ENCODE measurements at places on chromosomes 2 and 18. TPM values are rescaled to one million over a fixed set of nuclear protein-coding genes. Genes with fewer than 3 reads are reported as not detected.

Gene ACKR3
- not detected for polyA plus RNA-seq

Gene EIF4E2
- 31.7 TPM for polyA plus RNA-seq

Gene FBLN7
- 6.8 TPM for polyA plus RNA-seq

Gene SPP2
- polyA plus RNA-seq = not detected

Gene PTPN4
- polyA plus RNA-seq = 116 TPM

Gene PAX8
- not detected for polyA plus RNA-seq

Gene ANKRD53
- polyA plus RNA-seq = not detected

Gene CRYGD
- polyA plus RNA-seq = 0.42 TPM

Gene AFTPH
- polyA plus RNA-seq = 64.3 TPM

Gene RGPD4
- not detected for polyA plus RNA-seq

Gene CLEC4F
- polyA plus RNA-seq = not detected

Gene ARHGEF4
- polyA plus RNA-seq = 5.4 TPM

Gene SLC8A1
- 388 TPM for polyA plus RNA-seq

Gene CD8B2
- not detected for polyA plus RNA-seq

Gene ALPI
- polyA plus RNA-seq = not detected

Gene CBLN2
- 8.2 TPM for polyA plus RNA-seq

Gene LHCGR
- not detected for polyA plus RNA-seq

Gene MYOM1
- 3.9 TPM for polyA plus RNA-seq

Gene ANKRD12
- polyA plus RNA-seq = 105 TPM

Gene NEU4
- not detected for polyA plus RNA-seq

Gene UGT1A3
- not detected for polyA plus RNA-seq

Gene TNFAIP6
- polyA plus RNA-seq = 0.17 TPM

Gene LBH
- polyA plus RNA-seq = 0.70 TPM

Gene RSAD2
- not detected for polyA plus RNA-seq

Gene EML4
- 12.0 TPM for polyA plus RNA-seq

Gene ANTXR1
- 5.7 TPM for polyA plus RNA-seq

Gene CXXC1
- 12.0 TPM for polyA plus RNA-seq

Gene FZD7
- polyA plus RNA-seq = 3.3 TPM

Gene L3MBTL4
- polyA plus RNA-seq = not detected

Gene SPATS2L
- polyA plus RNA-seq = 43.1 TPM

Gene NTSR2
- 1.7 TPM for polyA plus RNA-seq

Gene VWA3B
- polyA plus RNA-seq = 0.04 TPM

Gene CCDC74B
- 0.92 TPM for polyA plus RNA-seq

Gene REG3G
- polyA plus RNA-seq = not detected

Gene LYPD6B
- polyA plus RNA-seq = not detected

Gene SLC19A3
- polyA plus RNA-seq = not detected

Gene UPP2
- 0.90 TPM for polyA plus RNA-seq

Gene TRIM43
- not detected for polyA plus RNA-seq

Gene ANKRD23
- polyA plus RNA-seq = 2.2 TPM

Gene CERKL
- not detected for polyA plus RNA-seq

Gene MYO1B
- polyA plus RNA-seq = 8.6 TPM

Gene IL1F10
- not detected for polyA plus RNA-seq

Gene BCL11A
- 215 TPM for polyA plus RNA-seq

Gene SERPINB10
- polyA plus RNA-seq = not detected

Gene SERPINB3
- not detected for polyA plus RNA-seq

Gene CTDP1
- polyA plus RNA-seq = 0.57 TPM

Gene LIPG
- polyA plus RNA-seq = not detected

Gene PMAIP1
- not detected for polyA plus RNA-seq

Gene RTP5
- not detected for polyA plus RNA-seq

Gene IL37
- not detected for polyA plus RNA-seq

Gene ACVR1C
- polyA plus RNA-seq = 2.6 TPM

Gene R3HDM1
- polyA plus RNA-seq = 39.0 TPM

Gene BOD1L2
- not detected for polyA plus RNA-seq

Gene SAP130
- polyA plus RNA-seq = 5.7 TPM

Gene SCN7A
- 0.34 TPM for polyA plus RNA-seq

Gene SMPD4
- 3.1 TPM for polyA plus RNA-seq

Gene SRD5A2
- not detected for polyA plus RNA-seq
